Cerebellum (tissue), 4 donors: ENCODE measurements at places on chromosomes 16 and 17. TPM values are rescaled to one million over a fixed set of nuclear protein-coding genes. Genes with fewer than 3 reads are reported as not detected.

The SRRM2 gene
- 74.1 TPM for total RNA-seq

The KCNH6 gene
- total RNA-seq: 0.27 TPM

The LRRC75A gene
- total RNA-seq: 12.7 TPM

The SNTB2 gene
- 9.3 TPM for total RNA-seq

The C1QTNF1 gene
- 0.73 TPM for total RNA-seq

The DHX38 gene
- 33.8 TPM for total RNA-seq

The PHLPP2 gene
- 23.2 TPM for total RNA-seq

The C1QTNF8 gene
- not detected for total RNA-seq

The B3GNT9 gene
- total RNA-seq: 1.7 TPM

The TP53 gene
- total RNA-seq: 12.5 TPM

The HS3ST3B1 gene
- 1.4 TPM for total RNA-seq

The RHBDL1 gene
- total RNA-seq: 2.7 TPM

The PRSS33 gene
- not detected for total RNA-seq

The TMUB2 gene
- total RNA-seq: 20.9 TPM

The ARSG gene
- 12.4 TPM for total RNA-seq

The XYLT1 gene
- 42.9 TPM for total RNA-seq
